Neuronal stem cell (in vitro differentiated cells): ENCODE measurements at places on chromosomes 4 and X.

GRCh38 chr4:140793291-140793690, 37.1 kb upstream of the TBC1D9 start:
- DNase-seq = no peak

- DNase-seq = no peak
Measured at GRCh38 chrX:134760650-134761049, 102.4 kb upstream of the PLAC1 start.

DNA sequence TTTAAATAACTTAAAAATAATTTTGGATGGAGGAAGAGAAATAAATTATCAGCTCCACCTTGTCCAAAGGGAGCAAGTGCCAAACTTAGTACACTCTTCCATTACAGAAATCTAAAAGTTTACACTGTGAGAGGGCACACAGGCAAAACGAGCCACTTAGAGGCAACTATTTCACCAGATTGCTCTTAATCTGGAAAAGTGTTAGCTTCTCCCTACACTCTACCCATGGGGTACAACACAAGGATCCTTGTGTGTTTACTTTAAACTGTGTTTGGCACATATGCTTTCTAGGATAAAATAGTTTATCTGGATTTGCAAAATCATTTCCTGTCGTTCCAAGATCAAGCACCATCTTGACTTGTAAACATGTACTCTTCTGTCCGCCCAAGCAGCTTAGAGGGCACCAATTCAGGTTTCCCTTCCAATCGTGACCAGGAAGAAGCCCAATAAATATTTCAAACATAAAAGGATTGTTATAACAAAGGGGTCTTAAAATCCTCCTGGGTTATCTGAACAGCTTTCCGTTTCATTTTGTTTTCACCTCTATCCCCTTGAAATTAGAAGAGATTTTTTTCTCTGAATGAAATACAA, 29.0 kb upstream of the KDR start:
- no peak for DNase-seq

DNA sequence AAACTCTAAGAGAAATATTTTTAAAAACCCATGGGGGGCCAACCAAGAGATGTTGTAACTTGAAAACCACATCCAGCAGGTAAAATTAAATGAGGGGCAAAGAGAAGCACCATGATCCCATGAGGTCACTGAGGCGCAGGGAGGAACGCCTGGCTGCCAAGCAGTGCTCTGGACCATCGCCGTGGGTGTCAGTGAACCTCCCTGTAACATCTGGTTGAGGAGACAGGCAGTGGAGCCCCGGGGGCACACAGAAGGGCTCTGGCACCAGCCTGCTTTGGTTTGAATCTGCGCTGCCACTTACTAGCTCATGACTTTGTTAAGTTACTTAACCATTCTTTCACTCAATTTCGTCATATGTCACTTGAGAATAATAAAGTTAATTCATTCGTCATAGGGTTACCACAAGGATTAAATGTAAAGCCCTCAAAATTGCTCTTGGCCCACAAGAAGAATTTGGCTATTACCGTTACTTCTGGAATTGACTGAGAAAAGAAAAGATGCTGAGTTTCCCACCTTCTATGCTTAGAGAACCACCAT, 41.6 kb upstream of the SLC25A4 start:
- DNase-seq = no peak

- no peak for DNase-seq
Measured at GRCh38 chrX:83934220-83934619, 73.3 kb downstream of the CYLC1 start.

- no peak for DNase-seq
Measured at GRCh38 chr4:6489927-6490326, 17.5 kb upstream of the PPP2R2C start.

- DNase-seq = no peak
Measured at GRCh38 chr4:189143263-189143952, 797.3 kb upstream of the FRG1 start.

DNA sequence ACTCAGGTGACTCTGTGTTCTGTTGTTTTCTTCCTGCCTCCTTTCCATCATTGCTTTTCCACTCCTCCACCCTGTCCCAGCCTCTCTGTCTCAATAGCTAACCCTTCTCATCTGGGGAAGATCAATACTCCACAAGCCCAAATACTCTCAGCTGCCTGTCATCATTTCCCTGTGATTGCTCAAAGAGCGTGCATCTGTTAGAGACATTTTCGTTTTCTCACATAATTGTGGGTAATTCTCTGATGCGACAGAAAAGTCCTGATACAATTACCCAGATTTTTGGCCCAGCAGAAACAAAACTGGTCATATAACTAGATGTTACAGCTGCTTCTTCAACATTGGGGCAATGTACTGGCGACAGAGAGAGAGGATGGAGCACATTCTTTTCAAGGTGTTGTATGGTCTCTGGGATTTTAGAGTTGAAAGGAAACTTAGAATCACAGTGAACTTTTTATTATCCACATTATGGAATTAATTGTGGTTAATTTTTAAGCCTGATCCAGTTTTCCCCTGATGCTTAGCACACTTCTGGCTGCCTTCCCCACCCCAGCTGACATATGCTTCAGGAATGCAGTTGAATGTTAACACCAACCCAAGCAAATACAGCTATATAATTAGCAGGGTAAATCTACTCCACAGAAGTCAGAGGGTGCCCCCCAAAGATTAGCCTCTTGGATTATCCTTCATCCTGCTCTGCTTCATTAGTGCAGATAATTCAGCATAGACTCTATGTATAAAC, 171.4 kb upstream of the ANXA3 start:
- no peak for DNase-seq

- DNase-seq = no peak
Measured at GRCh38 chrX:37353646-37354045, 4.5 kb downstream of the PRRG1 start.

DNA sequence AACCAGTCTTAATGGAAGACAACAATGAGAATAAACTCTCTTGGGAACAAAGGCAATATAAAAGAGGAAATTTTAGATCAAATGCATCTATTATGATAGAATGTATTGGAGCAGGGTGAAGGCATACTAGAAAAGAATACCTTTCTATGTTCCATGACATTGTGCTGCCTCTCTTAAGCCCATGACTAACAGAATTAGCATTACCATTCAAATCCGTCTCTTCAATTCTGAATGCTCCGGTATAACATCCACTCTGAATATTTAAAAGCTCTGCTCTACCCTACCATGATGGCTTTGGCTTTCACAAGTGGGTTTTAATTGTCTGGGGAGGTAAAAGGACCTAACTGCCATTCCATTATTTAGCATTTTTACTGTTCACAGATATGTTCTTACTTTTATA, 1878.4 kb downstream of the ARAP2 start:
- DNase-seq = no peak

GRCh38 chrX:12309040-12309743, 170.9 kb downstream of the FRMPD4 start:
- no peak for DNase-seq

DNA sequence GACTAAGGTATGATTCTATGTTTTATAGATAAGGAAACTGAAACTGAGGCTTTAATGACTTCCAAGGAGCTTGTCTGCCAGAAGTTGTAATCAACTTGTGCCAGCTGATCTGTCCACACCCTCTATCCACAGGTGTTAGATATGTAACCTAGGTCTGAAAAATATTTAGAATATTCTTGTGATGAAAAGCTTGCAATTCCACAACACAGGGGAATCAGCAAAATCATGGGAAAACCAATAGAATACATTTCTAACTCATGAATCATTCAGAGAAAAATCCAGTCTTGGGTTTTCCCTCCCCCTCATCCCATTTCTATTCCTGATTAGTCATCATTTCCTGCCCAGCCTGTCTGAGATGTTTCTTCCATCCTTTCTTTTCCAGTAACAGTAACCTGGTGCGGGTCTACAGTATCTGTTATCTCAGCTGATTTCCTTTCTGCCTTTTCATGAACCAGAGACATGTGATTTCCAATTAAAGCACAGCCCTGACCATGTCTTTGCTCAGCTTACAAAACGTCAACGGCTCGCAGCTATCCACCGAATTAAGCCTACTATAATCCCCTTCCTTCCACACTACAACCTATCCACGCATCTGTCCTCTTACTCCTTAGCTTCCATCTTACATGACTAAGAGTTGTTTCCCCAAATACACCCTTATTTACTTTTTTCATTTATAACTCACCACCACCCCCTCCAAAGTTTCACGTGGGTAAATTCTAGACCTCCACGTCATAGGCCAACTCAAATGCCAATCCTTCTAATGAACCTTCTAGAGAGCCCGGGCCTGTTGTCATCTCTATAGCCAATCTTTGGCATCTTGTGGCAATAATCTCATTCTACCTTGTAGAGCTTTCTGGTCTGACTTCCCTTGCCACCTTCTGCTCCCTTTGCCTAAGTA, 961 bp upstream of the NOCT start:
- DNase-seq = no peak

DNA sequence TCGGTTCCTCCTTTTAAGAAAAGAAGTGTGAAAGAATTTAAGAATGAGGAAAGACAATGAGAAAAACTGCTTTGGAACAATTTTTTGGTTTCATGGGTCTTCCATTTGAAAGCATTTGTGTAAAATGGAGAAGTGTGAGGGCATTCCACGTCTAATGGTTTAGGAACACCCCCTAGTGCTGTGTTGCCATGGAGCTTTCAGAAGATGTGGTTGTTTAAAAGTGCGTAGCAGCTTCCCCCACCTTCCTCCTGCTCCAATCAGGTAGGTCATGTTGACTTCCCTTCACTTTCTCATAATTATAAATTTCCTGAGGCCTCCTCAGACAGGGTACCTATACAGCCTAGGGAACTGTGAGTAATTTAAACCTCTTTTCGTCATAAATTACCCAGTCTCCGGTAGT, 50.0 kb downstream of the UGT2B10 start:
- DNase-seq = no peak

DNA sequence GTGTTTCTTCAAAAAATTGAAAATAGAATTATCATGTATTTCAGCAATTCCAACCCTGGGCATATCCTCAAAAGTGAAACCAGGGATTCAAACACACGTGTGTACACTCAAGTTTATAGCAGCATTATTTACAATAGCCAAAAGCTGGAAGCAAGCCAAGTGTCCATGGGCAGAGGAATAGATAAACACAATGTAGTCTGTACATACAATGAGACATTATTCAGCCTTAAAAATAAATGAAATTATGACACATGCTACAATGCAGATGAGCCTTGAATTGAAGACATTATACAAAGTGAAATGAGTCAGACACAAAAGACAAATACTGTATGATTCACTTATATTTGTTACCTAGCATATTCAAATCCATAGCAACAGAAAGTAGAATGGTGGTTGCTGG, 853.4 kb downstream of the STIM2 start:
- no peak for DNase-seq
